ENCODE measurements at places on chromosomes 2 and 18. TPM values are rescaled to one million over a fixed set of nuclear protein-coding genes. Genes with fewer than 3 reads are reported as not detected.
A peak's percentile ranks its signal among the peaks of the same experiment; 100 is the strongest.

DNA sequence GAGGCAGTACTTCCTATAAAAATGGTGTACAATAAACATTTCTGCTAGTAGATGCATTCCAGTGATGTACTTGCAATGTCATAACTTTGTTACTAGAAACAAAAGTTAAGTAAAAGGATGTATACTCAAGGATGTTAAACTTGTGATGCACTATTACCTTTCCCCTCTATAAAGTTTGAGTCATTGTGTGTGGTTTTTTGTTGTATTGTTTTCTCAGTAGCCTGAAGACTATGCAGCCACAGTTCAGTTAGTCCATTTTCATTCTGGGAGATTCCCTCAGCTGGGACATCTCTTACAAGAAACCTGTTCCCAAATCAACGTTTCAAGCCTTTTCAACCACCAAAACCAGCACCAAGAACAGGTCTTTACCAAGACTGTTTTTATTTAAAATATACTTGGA, 5.6 kb downstream of the ATP5MC3 start:
- DNase-seq = no peak

DNA sequence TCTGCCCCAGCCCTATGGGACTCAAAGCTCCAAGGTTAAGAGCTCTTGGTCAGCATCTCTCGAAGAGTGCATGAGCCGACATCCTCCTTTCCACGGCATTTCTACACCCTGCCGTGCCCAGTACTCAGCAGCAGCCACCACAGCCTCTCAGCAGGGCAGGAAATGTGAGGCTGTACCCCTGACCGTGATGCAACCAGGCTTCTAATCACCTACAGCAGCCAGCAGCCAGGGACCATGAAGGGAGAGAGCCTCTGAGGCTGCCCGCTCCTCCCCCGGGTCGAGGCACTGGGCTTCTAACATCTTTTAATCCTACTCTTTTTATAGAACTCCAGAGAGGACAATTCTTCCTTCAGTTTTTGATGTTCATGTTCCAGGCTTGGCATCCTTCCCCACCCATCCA, 6.5 kb downstream of the CYS1 start:
- no peak for DNase-seq

DNA sequence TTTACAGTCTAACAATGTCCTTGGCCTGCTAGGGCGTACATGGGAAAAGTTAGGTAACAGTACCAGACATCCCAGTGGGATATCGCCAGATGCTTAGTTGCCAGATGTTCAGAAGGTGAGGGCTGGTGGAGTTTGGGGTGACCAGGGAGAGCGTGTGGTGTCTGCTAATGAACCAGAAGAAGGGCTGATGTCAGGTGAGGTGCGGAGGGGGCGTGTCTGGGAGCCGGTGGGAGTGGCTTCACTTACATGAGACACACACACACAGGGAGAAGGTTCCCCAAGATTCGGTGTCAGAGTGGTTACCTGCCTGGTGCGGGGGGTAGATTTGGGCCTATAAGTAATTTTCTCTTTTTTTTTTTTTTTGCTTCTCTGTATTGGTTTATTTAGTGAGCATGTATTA, 12.2 kb downstream of the RAB31 start:
- no peak for DNase-seq

DNA sequence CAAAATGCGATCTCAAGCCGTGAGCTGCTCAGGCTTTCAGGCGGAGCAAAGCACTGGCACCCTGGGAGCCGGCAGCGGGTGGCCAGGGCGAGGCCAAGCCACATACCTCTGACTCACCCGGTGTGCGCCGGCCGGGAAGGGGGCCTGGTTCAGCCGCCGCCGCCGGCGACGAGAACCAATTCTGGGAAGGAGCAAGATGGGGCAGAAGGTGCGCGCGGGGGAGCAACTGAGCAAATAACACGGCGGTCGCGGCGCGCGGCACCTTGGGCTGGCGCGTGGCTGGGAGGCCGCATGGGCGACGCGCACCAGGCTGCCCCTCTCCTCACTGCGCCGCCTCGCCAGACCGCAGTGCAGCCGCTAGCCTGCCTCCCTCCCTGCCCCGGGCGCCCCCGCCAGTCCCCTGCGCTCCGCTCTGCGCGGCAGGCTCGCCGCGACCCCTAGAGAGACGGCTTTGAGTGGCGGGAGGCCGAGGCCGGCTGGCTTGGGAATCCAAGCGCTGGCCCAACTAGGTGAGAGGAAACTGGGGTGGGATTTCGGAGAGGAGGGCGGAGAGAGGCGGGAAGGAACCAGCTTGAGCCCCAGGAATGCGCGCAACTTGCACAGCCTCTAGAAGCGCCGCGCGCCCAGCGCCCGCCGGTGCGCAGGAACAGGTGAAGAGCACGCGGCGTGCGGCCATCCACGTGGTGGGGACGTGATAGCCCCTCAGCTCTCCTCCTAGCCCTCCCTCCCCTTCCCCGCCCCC, 3.2 kb downstream of the NRP2 start:
- DNase-seq = peak; percentile 74

DNA sequence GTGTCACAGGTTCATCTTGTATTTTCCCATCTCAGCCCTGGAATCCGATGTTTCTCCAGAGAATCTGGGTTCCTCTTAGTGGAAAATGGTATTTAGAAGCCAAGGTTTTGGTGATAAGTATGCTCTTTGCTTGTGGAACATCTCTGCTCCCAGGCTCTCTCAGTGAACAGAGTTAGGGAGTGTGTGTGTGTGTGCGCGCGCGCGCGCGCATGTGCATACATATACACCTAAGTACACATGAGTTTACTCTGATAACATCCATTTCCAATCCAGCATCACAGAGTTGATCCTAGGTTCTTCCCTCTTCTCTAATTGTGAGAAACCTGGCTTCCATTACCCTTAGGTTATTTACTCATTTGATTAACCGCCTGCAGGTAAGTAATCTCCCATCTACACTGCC, 41.7 kb downstream of the ABCG8 start:
- no peak for DNase-seq

DNA sequence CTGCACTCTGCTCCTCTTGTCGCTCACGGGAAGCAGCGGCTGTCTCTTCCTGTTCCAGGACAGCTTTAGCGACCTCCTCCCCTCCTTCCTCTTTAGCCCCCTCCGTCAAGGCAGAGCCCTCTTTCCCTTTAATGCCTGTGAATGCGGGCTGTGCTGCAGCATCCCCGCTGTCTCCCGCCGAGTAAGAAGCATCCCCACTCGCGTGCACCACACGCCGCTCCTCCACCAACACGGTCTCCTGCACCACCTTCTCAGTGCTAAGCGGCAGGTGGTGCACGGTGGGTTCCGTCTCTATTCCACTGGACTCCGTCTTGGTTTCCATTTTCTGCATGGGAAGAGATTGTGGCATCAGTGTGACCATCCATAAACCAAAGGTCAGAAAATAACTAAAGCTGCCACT, 101.6 kb upstream of the ZBTB14 start:
- no peak for DNase-seq

DNA sequence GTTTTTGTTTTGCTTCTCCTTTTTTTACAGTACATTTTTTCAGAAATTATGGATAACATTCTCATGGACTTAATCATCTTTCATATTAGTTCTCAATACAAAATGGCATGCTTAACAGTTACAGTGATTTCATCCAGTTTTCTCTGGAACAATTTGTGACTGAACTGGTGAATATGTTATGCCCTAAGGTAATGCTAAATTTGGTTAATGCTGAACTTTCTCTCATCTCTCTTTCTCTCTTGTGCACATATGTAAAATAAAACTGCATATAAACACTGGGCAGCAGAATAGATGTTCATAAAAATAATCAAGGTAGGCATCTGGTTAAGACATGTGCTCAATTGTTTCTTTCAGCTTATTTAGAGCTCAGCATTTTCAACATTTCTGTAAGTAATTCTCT, 196.3 kb upstream of the TMEFF2 start:
- no peak for DNase-seq

DNA sequence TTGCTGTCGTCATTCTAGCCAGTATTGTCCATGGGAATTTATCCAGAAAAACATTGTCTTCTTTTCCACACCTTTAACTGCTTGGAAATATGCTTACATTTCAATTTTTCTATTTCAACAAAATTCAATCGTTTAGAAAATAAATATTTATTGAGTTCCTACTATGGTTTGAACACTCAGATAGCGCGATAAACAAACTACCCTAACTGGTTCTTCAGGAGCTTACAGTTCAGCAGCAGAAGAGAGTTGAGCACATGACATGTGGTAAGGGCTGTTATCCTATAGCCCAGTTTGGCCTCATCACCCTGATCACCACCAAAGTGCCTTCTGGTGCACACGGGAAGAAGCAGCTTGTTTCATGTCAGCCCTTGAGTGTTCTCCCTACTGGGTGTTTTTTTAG, 375.2 kb upstream of the SMIM21 start:
- no peak for DNase-seq

- DNase-seq = no peak
Measured at GRCh38 chr2:152319822-152320570, 15.0 kb upstream of the FMNL2 start.

Gene INHBB
- total RNA-seq = 8.1 TPM
